ENCODE measurements at places on chromosomes 13 and 19.

GRCh38 chr19:45448887-45449299 is 18.9 kb upstream of the FOSB start:
- DNase-seq: no peak

GRCh38 chr19:57096685-57097361 is 23.0 kb upstream of the USP29 start:
- no peak for DNase-seq

DNA sequence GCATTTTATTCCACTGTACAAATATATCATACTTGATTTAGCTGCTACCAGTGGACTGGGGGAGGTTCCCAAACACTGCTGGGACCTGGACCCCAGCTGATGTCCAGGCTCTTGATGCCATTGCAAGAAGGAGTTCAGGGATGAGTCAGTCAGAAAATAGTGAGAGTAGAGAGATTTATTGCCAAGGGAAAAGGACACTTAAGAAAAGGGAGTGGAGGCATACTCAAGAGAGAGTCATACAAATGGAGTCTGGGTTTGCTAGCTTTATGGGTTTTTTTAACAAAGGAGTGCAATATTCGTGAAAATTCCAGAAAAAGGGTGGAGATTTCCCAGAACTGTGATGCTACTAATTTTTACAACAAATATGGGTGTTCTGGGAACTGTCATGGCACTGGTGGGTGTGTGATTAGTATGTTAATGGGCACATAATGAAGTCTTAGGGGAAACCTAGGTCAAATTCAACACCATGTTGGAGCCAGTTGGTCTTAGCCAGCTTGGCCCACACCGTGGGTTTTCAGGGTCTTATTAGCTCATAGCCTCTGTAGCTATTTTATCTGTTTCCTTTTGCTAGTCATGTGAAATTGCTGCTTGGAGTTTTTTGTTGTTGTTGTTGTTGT is 36.2 kb downstream of the GPC6 start:
- no peak for DNase-seq

DNA sequence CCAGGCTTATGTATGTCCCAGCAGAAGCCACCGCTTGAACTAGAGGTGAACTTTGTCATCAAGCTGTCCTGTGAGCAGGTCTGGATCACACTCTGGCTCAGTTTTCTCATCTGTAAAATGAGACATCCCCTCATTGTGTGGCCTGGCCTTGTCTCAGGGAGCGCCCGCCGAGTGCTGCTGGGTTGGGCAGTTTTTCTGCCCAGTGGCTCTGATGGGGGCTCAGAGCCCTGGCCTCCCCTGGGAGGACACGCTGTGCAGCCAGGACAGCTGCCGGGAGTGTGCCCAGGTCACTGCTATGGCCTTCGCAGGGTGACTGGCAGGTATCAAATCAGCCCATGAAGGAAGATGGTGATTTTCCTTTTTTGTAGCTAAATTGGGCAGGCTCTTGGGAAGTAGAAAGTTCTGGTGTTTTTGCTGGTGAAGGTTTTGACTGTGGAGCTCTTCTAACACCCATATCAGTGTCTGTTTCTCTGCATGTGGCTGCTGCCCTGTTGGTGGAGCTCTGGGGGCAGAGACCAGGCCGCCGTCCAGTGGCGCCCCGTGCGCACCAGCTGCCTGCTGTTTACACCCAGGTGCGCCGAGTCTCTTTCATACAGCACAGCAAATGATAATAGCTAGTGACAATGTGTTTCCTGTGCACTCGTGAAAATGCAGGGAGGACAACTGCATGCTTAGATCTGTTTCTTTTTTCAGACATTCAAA is 40.8 kb downstream of the SLC7A9 start:
- DNase-seq: peak; percentile 10

- no peak for DNase-seq
Observed at GRCh38 chr19:55591555-55591954, 7.8 kb downstream of the FIZ1 start.

DNA sequence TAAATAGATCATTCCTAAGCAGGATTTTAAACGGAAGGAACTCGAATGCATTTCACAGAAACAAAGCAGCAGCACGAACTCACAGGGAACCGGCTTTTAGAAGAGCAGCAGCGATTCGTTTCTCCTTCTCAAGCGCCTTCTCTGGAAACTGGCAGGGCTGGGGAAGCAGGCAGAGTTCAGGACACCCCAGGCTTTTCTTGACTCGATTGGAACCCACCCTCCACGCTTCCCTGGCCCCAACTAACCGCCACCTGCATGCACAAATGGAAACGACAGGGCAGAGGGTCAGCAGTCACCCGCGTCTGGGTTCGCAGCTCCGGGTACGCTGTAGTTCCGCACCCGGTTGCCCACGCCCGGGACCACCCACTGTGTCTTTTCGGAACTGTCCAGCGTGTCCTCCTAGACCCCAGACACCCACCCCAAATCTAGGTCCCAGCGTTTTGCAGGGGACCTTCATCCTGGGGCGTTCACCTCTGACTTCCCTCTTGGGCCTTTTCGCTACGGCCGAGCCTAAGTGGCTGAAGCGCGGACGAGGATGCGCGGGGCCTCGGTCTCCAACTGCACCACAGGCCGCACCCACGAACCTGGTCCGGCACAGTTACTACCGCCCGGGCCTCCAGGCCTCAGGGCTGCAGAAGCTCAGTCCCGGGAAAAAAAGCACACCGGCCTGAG is 500 bp downstream of the ZFP30 start:
- no peak for DNase-seq

- no peak for DNase-seq
Observed at GRCh38 chr13:99636728-99637353, 135.6 kb downstream of the TM9SF2 start.
